ENCODE measurements at places on chromosomes 5 and 9.

DNA sequence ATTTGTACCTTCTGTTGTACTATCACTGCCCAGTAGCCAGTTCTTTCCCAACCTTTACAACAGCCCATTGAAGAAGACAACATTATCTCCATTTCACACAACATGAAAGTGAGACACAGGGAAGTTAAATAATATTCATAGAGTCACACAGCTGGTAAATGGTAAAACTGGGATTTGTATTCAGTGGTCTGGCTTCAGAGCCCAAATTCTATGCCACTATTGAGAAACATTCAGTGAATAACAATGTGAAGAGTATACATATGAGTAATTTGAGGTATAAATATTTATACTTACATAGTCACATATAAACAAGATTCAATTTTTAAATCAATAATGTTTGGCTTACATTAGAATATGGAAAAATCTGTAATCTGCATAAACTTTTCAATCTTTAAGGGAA is 13.8 kb downstream of the SMIM15 start:
- H3K36me3 ChIP-seq: no peaks in the 10 kb centered on the region
- no peak overlapping the region for H3K27ac ChIP-seq
- H3K27me3 ChIP-seq: no peaks in the 10 kb centered on the region
- H3K4me1 ChIP-seq: no peaks in the 10 kb centered on the region

GRCh38 chr5:157295247-157295646 is 29.3 kb downstream of the CYFIP2 start:
- no peak for DNase-seq
- peaks cover 8% of the 10 kb centered on the region for H3K4me1 ChIP-seq
- no peak overlapping the region for H3K27ac ChIP-seq
- no peak overlapping the region for H3K4me3 ChIP-seq
- H3K36me3 ChIP-seq: peaks cover 18% of the 10 kb centered on the region

DNA sequence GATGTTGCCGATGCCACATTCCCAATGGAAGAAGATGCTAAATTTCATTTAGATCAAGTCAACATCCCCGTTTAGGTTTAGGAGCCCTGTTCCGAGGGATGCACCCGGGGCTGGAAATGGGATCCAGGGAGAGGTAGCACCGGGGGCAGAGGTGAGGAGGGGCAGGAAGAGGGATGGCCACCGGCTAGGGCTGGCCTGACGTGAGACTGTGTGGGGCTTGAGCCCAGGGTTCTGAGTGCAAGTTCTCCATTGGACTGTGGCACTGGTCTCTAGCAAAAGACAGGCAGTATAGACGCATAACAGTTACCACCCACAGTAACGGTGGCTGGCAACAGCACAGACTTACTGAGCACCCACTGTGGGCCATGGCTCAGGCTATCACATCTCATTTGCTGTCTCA is 209.0 kb upstream of the MVB12B start:
- peaks cover 47% of the 10 kb centered on the region for H3K27me3 ChIP-seq
- H3K36me3 ChIP-seq: no peaks in the 10 kb centered on the region
- no peak for DNase-seq

- DNase-seq: no peak
- no peak overlapping the region for H3K4me3 ChIP-seq
- no peak overlapping the region for H3K27ac ChIP-seq
- H3K4me1 ChIP-seq: no peaks in the 10 kb centered on the region
These were observed 38.6 kb downstream of the YTHDC2 start for GRCh38 chr5:113552137-113552536.

DNA sequence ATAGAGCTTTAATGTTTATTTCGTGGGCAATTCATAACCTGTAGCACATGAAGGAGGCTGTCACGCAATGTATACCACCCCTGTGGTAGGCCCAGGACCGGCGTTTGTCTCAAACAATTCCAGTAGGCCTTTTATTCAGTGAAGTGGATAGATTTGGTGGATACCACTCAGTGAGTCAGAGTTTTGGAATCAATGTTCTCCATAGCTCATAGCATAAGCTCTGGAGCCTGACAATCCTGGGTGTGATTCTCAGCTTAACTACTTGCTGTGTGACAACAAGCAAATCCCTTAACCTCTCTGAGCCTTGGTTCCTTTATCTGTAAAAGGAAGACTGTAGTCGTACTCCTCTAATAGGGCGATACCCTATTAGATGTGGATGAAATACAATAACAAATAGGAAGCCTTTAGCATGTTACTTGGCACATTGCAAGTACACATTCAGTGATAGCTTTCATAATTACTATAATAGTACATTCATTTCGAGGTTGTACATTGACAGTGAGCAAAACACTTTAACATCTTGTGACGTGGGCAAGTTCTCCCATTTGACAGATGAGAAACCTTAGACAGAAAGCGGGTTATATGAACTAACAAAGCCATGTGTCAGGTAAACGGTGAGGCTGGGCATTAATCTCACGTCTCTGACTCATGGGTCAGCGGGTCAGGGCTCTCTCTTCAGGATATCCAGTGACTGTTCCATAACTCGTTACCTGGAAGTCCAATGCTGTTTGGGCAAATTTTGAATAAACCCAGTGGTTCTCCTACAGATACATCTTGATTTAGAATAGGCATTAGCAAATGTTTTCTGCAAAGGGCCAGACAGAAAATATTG is 130.8 kb downstream of the C9orf152 start:
- H3K36me3 ChIP-seq: peaks cover 29% of the 10 kb centered on the region
- peaks cover 7% of the 10 kb centered on the region for H3K4me1 ChIP-seq
- H3K4me3 ChIP-seq: no peak overlapping the region
- H3K27ac ChIP-seq: peak overlapping the region; percentile 62
- no peaks in the 10 kb centered on the region for H3K27me3 ChIP-seq
- peak; percentile 74 for DNase-seq

GRCh38 chr5:13403351-13403750 is 541.1 kb downstream of the DNAH5 start:
- H3K4me1 ChIP-seq: no peaks in the 10 kb centered on the region
- H3K27ac ChIP-seq: no peak overlapping the region
- DNase-seq: no peak
- H3K36me3 ChIP-seq: no peaks in the 10 kb centered on the region
- no peak overlapping the region for H3K4me3 ChIP-seq

DNA sequence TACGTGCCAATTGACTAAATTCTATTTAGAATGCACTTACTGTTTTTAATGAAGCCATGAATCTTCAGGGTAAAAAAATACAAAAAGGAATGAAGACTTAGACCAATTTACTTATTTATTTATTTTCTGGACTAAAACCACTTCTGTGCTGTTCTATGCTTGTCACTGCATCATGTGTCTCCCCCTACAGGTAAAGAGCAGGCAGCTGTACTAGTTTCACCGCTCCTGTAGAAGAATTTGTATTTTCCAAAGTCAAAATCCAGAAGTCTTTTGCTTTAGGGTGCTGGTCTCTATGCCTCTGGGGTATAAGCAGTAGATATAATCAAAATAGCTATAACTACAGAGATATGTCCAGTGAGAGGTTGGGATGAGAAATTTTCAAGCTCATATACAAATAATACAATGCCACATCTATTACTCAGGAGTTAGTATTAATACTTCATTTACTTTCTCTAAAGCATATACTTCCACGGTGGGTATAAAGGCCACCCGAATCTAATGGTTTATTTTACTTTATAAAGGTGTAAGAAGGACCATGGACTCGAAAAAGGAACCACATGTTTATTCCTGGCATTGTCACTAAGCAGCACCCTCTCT is 591.5 kb downstream of the RAB3C start:
- peak; percentile 82 for DNase-seq
- H3K27ac ChIP-seq: no peak overlapping the region
- no peaks in the 10 kb centered on the region for H3K36me3 ChIP-seq
- H3K4me3 ChIP-seq: no peak overlapping the region
- no peaks in the 10 kb centered on the region for H3K4me1 ChIP-seq
- no peaks in the 10 kb centered on the region for H3K27me3 ChIP-seq

GRCh38 chr5:35838370-35839042 is 18.2 kb upstream of the IL7R start:
- DNase-seq: no peak
- no peaks in the 10 kb centered on the region for H3K36me3 ChIP-seq
- H3K27me3 ChIP-seq: no peaks in the 10 kb centered on the region
- H3K27ac ChIP-seq: no peak overlapping the region

DNA sequence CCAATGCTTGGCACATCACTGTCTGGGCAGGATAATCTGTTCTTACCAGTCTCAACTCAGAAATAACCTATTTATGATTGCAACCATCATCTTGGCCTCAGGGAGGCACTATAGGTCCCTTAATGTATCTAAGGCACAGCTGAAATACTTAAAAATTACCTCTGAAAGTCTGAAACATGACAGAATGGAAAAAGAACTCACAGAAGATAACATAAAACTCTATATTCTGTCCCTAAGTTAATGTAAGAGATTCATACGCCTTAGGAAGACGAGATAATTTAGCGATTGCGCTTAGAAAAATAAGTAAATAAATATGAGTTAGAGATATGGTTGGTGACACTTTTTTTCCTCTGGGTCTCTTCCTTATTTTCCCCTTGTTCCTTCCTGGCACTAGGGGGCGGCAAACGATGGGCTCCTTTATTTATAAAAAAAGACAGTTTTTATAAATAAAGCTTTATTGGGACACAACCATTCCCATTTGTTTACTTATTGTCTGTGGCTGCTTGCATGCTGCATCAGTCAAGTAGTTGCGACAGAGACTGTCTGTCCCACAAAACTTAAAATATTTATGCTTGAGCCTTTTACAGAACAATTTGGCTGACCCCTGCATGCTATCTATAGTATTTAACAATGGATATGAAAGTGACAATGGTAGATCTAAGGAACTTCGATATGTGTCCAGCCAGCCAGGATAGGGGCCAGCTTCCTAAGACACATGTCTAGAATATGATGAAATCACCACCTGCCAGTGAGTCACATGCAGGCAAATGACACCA is 79.6 kb downstream of the PDE4D start:
- peaks cover 34% of the 10 kb centered on the region for H3K27me3 ChIP-seq
- no peaks in the 10 kb centered on the region for H3K36me3 ChIP-seq
- H3K4me1 ChIP-seq: no peaks in the 10 kb centered on the region
- no peak overlapping the region for H3K27ac ChIP-seq
- peak; percentile 82 for DNase-seq

- H3K36me3 ChIP-seq: no peaks in the 10 kb centered on the region
- H3K27me3 ChIP-seq: no peaks in the 10 kb centered on the region
- H3K27ac ChIP-seq: no peak overlapping the region
- no peak overlapping the region for H3K4me3 ChIP-seq
- no peak for DNase-seq
- peaks cover 2% of the 10 kb centered on the region for H3K4me1 ChIP-seq
These were observed 12.6 kb downstream of the FGF18 start for GRCh38 chr5:171432076-171432475.

- no peak overlapping the region for H3K27ac ChIP-seq
- H3K4me3 ChIP-seq: peak overlapping the region; percentile 84
- H3K36me3 ChIP-seq: no peaks in the 10 kb centered on the region
These were observed 3.3 kb upstream of the DMRT2 start for GRCh38 chr9:1046639-1047572.

- no peaks in the 10 kb centered on the region for H3K27me3 ChIP-seq
- H3K4me1 ChIP-seq: peaks cover 2% of the 10 kb centered on the region
- H3K4me3 ChIP-seq: no peak overlapping the region
- no peaks in the 10 kb centered on the region for H3K36me3 ChIP-seq
- DNase-seq: no peak
These were observed 955.2 kb upstream of the DMAC1 start for GRCh38 chr9:8754751-8755150.

GRCh38 chr9:1531424-1531823 is 481.3 kb downstream of the DMRT2 start:
- H3K36me3 ChIP-seq: no peaks in the 10 kb centered on the region
- H3K27me3 ChIP-seq: no peaks in the 10 kb centered on the region
- no peak overlapping the region for H3K27ac ChIP-seq
- H3K4me1 ChIP-seq: no peaks in the 10 kb centered on the region

GRCh38 chr9:5553211-5553610 is 42.9 kb downstream of the PDCD1LG2 start:
- H3K4me3 ChIP-seq: no peak overlapping the region
- H3K36me3 ChIP-seq: peaks cover 2% of the 10 kb centered on the region
- peak; percentile 79 for DNase-seq
- H3K4me1 ChIP-seq: peaks cover 8% of the 10 kb centered on the region
- H3K27ac ChIP-seq: peak overlapping the region; percentile 65
- no peaks in the 10 kb centered on the region for H3K27me3 ChIP-seq

- peaks cover 75% of the 10 kb centered on the region for H3K27me3 ChIP-seq
- H3K27ac ChIP-seq: no peak overlapping the region
- DNase-seq: no peak
- H3K36me3 ChIP-seq: no peaks in the 10 kb centered on the region
- H3K4me3 ChIP-seq: no peak overlapping the region
These were observed 79.8 kb upstream of the LMX1B start for GRCh38 chr9:126533926-126534310.

- no peak for DNase-seq
- peak overlapping the region; percentile 94 for H3K4me3 ChIP-seq
- H3K36me3 ChIP-seq: peaks cover 32% of the 10 kb centered on the region
- no peak overlapping the region for H3K27ac ChIP-seq
- peaks cover 10% of the 10 kb centered on the region for H3K27me3 ChIP-seq
These were observed 353 bp upstream of the TMED9 start for GRCh38 chr5:177591690-177592009.

- no peak overlapping the region for H3K27ac ChIP-seq
- H3K27me3 ChIP-seq: peaks cover 4% of the 10 kb centered on the region
- no peaks in the 10 kb centered on the region for H3K36me3 ChIP-seq
- H3K4me3 ChIP-seq: no peak overlapping the region
- H3K4me1 ChIP-seq: peaks cover 2% of the 10 kb centered on the region
- no peak for DNase-seq
These were observed 20.0 kb upstream of the SH3PXD2B start for GRCh38 chr5:172474293-172474692.

DNA sequence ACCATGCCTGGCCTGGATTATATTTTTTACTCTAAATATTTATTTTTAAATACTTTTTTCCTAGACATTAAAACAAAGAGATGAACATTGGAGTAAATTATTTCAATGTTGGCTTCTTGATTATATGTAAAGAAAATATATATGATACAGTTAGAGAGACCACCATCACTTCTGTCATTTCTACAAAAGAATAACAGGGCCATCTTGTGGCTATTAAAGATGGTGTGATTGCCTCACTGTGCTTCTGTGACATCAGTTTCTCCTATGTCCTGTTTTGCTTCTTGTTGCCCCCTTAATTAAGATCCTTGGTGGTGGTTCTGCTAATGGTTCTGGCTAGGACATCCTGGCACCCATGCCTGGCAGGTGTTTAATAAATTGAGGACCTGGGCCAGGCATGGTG is 32.9 kb downstream of the NDFIP1 start:
- no peak overlapping the region for H3K27ac ChIP-seq
- DNase-seq: no peak
- H3K4me3 ChIP-seq: no peak overlapping the region
- no peaks in the 10 kb centered on the region for H3K4me1 ChIP-seq

GRCh38 chr5:1219768-1220100 is 5.4 kb upstream of the SLC6A18 start:
- no peaks in the 10 kb centered on the region for H3K4me1 ChIP-seq
- DNase-seq: no peak
- H3K27me3 ChIP-seq: no peaks in the 10 kb centered on the region
- H3K36me3 ChIP-seq: no peaks in the 10 kb centered on the region
- no peak overlapping the region for H3K27ac ChIP-seq
- no peak overlapping the region for H3K4me3 ChIP-seq

GRCh38 chr5:124515497-124516245 is 230.8 kb downstream of the ZNF608 start:
- no peaks in the 10 kb centered on the region for H3K36me3 ChIP-seq
- H3K4me1 ChIP-seq: no peaks in the 10 kb centered on the region
- H3K27ac ChIP-seq: no peak overlapping the region
- H3K27me3 ChIP-seq: no peaks in the 10 kb centered on the region
- no peak overlapping the region for H3K4me3 ChIP-seq
- no peak for DNase-seq
